Liver (tissue), 10 donors: ENCODE measurements at places on chromosomes 5 and 9. TPM values are rescaled to one million over a fixed set of nuclear protein-coding genes. Genes with fewer than 3 reads are reported as not detected.
A peak's percentile ranks its signal among the peaks of the same experiment; 100 is the strongest.

The POC5 gene
- 2.3 TPM for polyA plus RNA-seq

The SUSD3 gene
- 19.2 TPM for polyA plus RNA-seq

The RANBP3L gene
- 0.42 TPM for polyA plus RNA-seq

The NIPAL4 gene
- not detected for polyA plus RNA-seq

The TMC1 gene
- not detected for polyA plus RNA-seq

- H3K4me3 ChIP-seq, result no peak overlapping the region
- no peak for DNase-seq
- peaks cover 8% of the 10 kb centered on the region for H3K4me1 ChIP-seq
Measured at GRCh38 chr5:133869519-133870335, 98.7 kb downstream of the C5orf15 start.

DNA sequence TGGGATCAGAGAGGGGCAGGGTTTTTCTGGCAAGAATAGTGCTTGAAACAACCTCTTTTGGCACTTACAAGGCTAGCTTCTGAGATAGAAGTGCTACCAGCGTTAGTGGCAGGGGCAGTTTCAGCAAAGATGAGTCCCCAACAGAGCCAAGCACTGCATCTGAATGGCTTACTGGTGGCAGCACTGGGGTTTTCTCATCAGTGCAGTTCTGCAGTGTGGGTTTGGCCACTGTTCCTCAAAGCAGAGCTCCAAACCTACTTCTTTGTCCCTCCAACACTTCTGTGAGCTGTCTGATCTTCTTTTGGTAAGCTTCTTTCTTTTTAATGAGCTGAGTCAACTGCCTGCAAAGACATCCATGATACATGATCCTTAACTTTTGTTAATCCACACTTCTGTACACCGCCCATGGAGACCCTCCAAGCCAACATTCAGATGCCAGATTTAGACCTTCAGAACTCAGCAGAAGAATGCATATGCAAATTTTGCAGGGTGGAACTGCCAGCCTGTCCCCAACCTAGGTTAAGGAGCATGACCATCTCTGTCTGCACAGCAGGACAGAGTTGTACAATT, 29.9 kb upstream of the FSTL4 start:
- peaks cover 2% of the 10 kb centered on the region for H3K27me3 ChIP-seq
- no peak overlapping the region for H3K4me3 ChIP-seq
- no peak for DNase-seq
- H3K36me3 ChIP-seq, result no peaks in the 10 kb centered on the region
- H3K27ac ChIP-seq, result no peak overlapping the region
- H3K4me1 ChIP-seq, result no peaks in the 10 kb centered on the region

GRCh38 chr5:118326481-118327045, 661.8 kb downstream of the DTWD2 start:
- no peaks in the 10 kb centered on the region for H3K27me3 ChIP-seq
- no peaks in the 10 kb centered on the region for H3K36me3 ChIP-seq
- DNase-seq, result no peak
- no peak overlapping the region for H3K27ac ChIP-seq

- no peak for DNase-seq
- H3K27ac ChIP-seq, result no peak overlapping the region
- H3K4me1 ChIP-seq, result peaks cover 8% of the 10 kb centered on the region
- H3K4me3 ChIP-seq, result no peak overlapping the region
- no peaks in the 10 kb centered on the region for H3K27me3 ChIP-seq
Measured at GRCh38 chr5:157464519-157465171, 4.6 kb downstream of the NIPAL4 start.

GRCh38 chr5:42779083-42779482, 22.5 kb downstream of the CCDC152 start:
- no peak overlapping the region for H3K4me3 ChIP-seq
- H3K27me3 ChIP-seq, result no peaks in the 10 kb centered on the region
- no peaks in the 10 kb centered on the region for H3K36me3 ChIP-seq

GRCh38 chr9:80320916-80321315, 749.2 kb downstream of the TLE4 start:
- no peaks in the 10 kb centered on the region for H3K4me1 ChIP-seq
- no peak overlapping the region for H3K27ac ChIP-seq
- H3K36me3 ChIP-seq, result no peaks in the 10 kb centered on the region
- no peak for DNase-seq
- H3K27me3 ChIP-seq, result no peaks in the 10 kb centered on the region

GRCh38 chr5:163387589-163388343, 49.6 kb upstream of the CCNG1 start:
- H3K36me3 ChIP-seq, result no peaks in the 10 kb centered on the region
- no peaks in the 10 kb centered on the region for H3K4me1 ChIP-seq
- H3K27me3 ChIP-seq, result no peaks in the 10 kb centered on the region
- H3K27ac ChIP-seq, result no peak overlapping the region
- DNase-seq, result no peak

- H3K27ac ChIP-seq, result no peak overlapping the region
- DNase-seq, result no peak
- no peaks in the 10 kb centered on the region for H3K36me3 ChIP-seq
- no peaks in the 10 kb centered on the region for H3K4me1 ChIP-seq
- H3K4me3 ChIP-seq, result no peak overlapping the region
Measured at GRCh38 chr9:83544002-83544698, 5.9 kb upstream of the FRMD3 start.

- peak overlapping the region; percentile 81 for H3K27ac ChIP-seq
- peaks cover 11% of the 10 kb centered on the region for H3K36me3 ChIP-seq
- no peaks in the 10 kb centered on the region for H3K27me3 ChIP-seq
- peak overlapping the region; percentile 9 for H3K4me3 ChIP-seq
- peak; percentile 53 for DNase-seq
Measured at GRCh38 chr5:177508837-177509236, 789 bp downstream of the DOK3 start.

GRCh38 chr9:112327718-112328450, 5.5 kb downstream of the PTBP3 start:
- H3K27ac ChIP-seq, result no peak overlapping the region
- H3K36me3 ChIP-seq, result no peaks in the 10 kb centered on the region
- H3K4me1 ChIP-seq, result peaks cover 7% of the 10 kb centered on the region
- DNase-seq, result no peak

DNA sequence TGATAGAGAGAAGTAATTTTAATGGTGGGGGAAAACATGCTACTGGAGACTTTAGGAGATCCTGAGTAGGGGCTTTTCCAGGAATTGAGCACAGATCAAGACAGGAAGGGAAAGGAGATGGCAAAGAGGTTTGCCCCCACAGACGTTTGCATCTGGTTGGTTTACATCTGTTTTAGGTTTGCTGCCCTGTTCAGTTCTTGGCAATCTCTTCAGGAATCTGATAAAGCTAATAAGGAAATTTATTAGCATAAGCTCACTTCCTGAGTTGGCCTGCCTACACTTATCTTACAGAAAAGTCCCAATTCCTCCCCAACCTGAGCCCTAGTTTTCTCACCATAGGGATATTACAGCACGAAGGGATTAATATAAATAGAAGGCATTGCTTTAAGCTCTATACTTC, 3.4 kb upstream of the CFAP95 start:
- H3K4me1 ChIP-seq, result no peaks in the 10 kb centered on the region
- H3K36me3 ChIP-seq, result no peaks in the 10 kb centered on the region
- DNase-seq, result no peak
- H3K4me3 ChIP-seq, result no peak overlapping the region
- no peaks in the 10 kb centered on the region for H3K27me3 ChIP-seq
